ENCODE measurements at places on chromosomes 6 and 20.
A peak's percentile ranks its signal among the peaks of the same experiment; 100 is the strongest.

DNA sequence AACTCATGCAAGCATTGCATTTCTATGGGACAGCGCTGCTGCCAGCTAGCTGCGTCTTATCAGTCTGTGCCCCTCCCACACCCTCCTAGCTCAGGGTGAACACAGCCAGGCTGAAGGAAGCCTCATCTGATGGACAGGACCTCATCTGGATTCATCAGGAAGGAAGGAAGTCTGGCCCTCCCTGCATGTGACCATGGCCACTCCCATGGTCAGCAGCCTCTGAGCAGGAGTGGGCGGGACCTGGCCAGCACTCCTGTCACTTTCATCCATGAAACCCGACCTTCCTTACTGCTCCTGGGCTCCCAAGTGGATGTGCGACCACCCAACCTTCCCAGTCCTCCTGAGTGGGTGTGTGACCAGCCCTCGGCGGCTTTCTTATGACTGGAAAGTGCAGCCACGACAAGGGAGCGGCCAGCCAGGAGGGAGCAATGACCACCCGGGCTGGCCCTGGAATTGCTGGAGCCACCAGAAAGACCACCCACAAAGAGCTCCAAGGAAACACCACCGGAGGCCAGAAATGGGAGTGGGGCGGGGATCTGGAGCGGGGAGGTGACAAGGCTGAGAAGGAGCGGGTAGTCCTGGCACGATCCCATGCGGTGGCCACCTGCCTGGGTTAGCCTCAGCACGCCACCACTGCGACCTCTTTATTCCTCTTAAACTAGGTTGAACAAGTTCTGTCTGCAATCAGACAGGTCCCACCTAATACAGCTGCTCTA is 241.2 kb downstream of the TTLL2 start:
- DNase-seq, result no peak

- DNase-seq, result no peak
Observed at GRCh38 chr6:104633125-104633524, 226.6 kb downstream of the HACE1 start.

GRCh38 chr6:43744491-43744890 is 25.5 kb upstream of the VEGFA start:
- DNase-seq, result no peak

- DNase-seq, result peak; percentile 73
Observed at GRCh38 chr20:62929051-62929538, 2.8 kb upstream of the DIDO1 start.

DNA sequence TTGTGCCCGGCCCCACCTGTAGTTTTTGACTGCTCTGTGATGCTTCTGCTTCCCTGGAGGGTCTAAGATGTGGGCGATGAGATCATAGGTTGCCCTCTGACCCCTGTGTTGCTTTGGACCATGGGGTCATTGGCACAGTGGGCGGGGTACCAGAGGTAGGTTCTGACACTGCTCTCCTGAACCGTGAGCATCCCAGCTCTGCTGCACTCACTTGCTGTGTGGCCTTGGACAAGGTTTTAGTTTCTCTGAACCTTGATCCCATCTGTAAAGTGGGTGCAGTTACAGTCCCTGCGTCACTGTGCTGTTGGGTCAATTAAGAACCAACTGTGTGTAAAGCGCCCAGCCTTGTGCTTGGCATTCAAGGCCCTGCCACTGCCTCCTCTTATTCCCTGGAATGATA is 30.9 kb downstream of the SRC start:
- no peak for DNase-seq

DNA sequence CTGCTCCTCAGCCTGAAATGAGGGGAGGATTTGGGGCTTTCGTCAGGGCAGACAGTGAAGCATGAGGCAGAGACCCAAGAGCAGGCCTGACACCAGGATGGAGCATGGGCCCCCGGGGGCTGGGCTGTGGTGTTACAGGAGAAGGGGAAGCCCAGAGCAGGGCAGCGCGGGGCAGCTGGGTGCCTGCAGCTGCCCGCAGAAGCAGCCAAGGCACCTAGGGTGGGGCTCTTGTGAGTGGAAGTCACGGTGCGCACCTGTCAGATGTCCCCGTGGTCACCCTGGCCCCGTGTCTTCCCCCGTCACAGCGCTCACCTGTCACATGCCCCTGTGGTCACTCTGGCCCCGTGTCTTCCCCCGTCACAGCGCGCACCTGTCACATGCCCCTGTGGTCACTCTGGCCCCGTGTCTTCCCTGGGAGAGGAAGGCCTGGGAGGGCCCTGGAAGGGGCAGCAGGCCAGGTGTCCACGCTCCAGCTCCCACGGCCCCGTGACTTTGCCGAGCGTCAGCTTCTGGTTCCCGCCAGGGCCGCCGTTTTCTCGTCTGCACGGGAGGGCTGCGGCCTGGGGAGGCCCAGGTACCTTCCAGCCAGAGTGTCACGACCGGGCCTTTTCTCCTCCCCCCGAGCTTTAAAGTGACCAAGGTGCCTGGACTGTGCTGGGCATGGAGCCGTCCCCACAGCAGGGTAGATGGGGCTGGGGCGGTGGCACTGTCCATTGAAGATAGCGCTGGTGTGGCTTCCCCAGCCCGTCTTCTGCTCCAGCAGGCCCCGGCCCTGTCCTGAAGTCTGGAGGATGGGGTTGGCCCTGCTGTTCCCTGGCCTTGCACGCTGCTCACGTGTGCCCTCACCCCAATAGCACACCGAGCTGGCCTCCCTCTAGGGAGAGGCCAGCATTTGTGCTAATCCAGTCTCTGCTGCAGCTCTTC is 9.4 kb downstream of the ARFGAP1 start:
- DNase-seq, result no peak
